Activated CD8-positive, alpha-beta memory T cell treated with anti-CD3 and anti-CD28 coated beads, Interleukin-2, amount 10 ng/mL, durations not matched to agents 7 days and 5 days (primary cell): ENCODE measurements at places on chromosomes 16 and 17. TPM values are rescaled to one million over a fixed set of nuclear protein-coding genes. Genes with fewer than 3 reads are reported as not detected.

Gene ARL2BP
- 30.2 TPM for total RNA-seq

Gene TBC1D3G
- total RNA-seq, result not detected

Gene CCL4
- total RNA-seq, result 367 TPM

GRCh38 chr17:42290577-42290976 lies 2.3 kb downstream of the STAT5A start:
- peaks cover 21% of the 10 kb centered on the region for H3K36me3 ChIP-seq
- no peak for DNase-seq
- peak overlapping the region; percentile 96 for H3K4me3 ChIP-seq
- H3K27ac ChIP-seq, result peak overlapping the region; percentile 84

DNA sequence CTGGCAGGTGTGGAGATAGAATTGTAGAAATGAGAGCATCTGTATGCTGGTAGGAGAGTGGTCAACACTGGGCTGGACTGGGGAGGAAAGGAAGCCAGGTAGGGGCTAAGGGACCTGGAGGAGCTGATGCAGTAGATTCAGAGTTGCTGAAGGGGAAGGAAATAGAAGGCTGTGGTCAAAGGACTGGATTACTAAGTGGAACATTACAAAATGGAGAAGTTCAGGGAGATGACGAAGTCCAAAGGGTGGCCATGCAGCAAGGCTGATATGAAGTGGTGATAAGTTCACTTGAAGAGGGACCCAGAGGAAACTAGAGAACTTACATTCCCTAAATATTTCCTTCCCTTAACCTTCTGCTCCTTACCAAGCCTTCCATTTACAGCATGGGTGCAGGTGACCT lies 8.6 kb upstream of the CCL2 start:
- no peak overlapping the region for H3K4me3 ChIP-seq
- no peaks in the 10 kb centered on the region for H3K4me1 ChIP-seq
- no peak overlapping the region for H3K27ac ChIP-seq
- H3K36me3 ChIP-seq, result no peaks in the 10 kb centered on the region
- DNase-seq, result no peak

DNA sequence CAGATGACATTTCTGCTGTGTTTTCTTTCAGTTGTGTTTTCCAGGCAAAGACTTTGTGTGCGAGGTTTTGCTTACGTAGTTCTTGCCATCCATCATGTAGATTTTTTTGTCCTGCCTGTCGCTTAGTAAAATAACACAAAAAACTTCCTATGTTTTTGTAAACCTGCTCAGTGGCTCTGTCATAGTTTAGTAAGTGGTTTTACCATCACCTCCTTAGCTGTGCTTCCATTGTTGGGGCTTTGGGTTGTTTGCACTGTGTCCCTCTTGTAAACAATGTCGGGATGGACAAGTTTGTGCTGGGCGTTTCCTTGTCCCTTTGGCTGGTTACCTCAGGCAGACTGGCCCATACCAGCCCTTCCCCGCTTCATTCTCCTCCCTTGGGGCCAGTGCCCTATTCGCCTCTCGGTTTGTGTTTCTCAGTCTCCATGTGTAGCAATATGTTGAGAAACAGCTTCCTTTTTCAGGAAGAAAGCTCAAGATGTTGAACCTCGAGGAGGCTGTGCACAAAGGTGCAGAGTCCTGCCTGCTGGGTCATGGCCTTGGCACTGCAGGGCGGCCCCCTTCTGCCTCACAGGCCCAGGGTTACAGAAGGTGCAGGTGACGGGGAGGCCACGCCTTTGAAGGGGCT lies 74.6 kb downstream of the KSR1 start:
- DNase-seq, result no peak
- no peak overlapping the region for H3K27ac ChIP-seq
- peaks cover 64% of the 10 kb centered on the region for H3K4me1 ChIP-seq
- H3K36me3 ChIP-seq, result no peaks in the 10 kb centered on the region
- no peaks in the 10 kb centered on the region for H3K27me3 ChIP-seq
- H3K4me3 ChIP-seq, result no peak overlapping the region

DNA sequence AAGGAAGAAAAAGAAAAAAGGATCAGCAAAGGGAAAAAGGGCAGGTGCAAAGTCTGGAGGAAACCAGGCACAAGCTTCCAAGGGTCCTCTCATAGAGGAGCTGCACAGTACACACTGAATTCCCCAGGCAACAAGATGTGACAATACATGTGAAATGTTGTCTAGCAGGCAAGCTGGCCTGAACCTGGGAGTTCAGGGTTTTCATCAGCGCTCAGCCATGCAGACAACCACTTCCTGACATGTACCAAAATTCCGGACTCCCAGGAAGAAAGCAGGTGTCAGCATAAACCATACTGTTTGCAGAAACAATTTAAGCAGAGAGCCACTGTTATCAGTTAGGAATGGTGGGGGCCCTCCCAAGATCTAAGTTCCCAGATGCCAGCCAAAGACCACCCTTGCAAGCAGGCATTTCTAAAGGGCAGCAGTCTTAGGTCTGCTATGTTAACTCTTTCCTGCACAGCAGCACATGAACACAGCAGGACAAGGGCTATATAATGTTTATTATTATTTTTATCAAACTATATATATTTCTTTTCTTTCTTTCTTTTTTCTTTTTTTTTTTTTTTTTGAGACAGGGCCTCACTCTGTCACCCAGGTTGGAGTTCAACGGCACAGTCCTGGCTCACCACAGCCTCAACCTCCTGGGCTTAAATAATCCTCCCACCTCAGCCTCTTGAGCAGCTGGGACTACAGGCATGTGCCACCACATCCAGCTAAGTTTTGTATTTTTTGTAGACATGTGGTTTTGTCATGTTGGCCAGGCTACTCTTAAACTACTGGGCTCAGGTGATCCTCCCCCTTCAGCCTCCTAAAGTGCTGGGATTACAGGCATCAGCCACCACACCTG lies 10.1 kb downstream of the TK2 start:
- peaks cover 1% of the 10 kb centered on the region for H3K36me3 ChIP-seq
- H3K4me3 ChIP-seq, result peak overlapping the region; percentile 3
- no peak for DNase-seq
- peaks cover 16% of the 10 kb centered on the region for H3K4me1 ChIP-seq

GRCh38 chr17:17156107-17156506 lies 50.0 kb downstream of the PLD6 start:
- no peak for DNase-seq
- no peak overlapping the region for H3K4me3 ChIP-seq
- no peaks in the 10 kb centered on the region for H3K27me3 ChIP-seq
- peaks cover 27% of the 10 kb centered on the region for H3K36me3 ChIP-seq
- peaks cover 25% of the 10 kb centered on the region for H3K4me1 ChIP-seq

GRCh38 chr17:17871913-17872312 lies 35.1 kb upstream of the SREBF1 start:
- DNase-seq, result no peak
- H3K4me3 ChIP-seq, result no peak overlapping the region
- no peaks in the 10 kb centered on the region for H3K4me1 ChIP-seq
- no peak overlapping the region for H3K27ac ChIP-seq
- H3K27me3 ChIP-seq, result no peaks in the 10 kb centered on the region
- H3K36me3 ChIP-seq, result no peaks in the 10 kb centered on the region
